SJSA1 (cell line): ENCODE measurements at places on chromosomes 2 and 18. TPM values are rescaled to one million over a fixed set of nuclear protein-coding genes. Genes with fewer than 3 reads are reported as not detected.
A peak's percentile ranks its signal among the peaks of the same experiment; 100 is the strongest.

The ABCG8 gene
- not detected in 2 replicates for total RNA-seq

The CFAP65 gene
- total RNA-seq = not detected in 2 replicates

The TUBA4B gene
- not detected in 2 replicates for total RNA-seq

DNA sequence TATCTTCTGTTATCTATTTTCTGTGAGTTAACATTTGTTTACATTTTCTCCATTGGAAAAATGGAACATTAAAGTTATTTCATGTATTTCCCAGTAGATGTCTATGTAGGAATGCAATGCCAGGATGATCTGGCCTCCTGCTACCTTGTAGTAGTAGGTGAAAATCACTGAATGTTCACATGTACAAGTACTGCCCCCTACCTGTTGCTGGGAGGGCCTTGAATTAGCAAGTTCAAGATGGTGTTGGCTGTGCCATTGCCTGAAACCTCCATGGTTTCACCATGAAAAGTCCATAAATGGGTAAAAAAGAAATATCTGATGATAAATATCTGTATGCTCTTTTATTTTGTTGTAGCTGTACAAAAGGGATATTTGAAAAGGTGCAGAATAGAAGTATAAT lies 30.7 kb downstream of the XRCC5 start:
- no peaks in the 10 kb centered on the region for H3K4me1 ChIP-seq
- H3K36me3 ChIP-seq = peaks cover 96% of the 10 kb centered on the region
- no peak for DNase-seq
- H3K4me3 ChIP-seq = no peak overlapping the region
- no peak overlapping the region for H3K27ac ChIP-seq

GRCh38 chr2:191436368-191437055 lies 191.3 kb downstream of the MYO1B start:
- H3K4me3 ChIP-seq = no peak overlapping the region
- no peak overlapping the region for H3K27ac ChIP-seq
- no peaks in the 10 kb centered on the region for H3K36me3 ChIP-seq
- no peak for DNase-seq

DNA sequence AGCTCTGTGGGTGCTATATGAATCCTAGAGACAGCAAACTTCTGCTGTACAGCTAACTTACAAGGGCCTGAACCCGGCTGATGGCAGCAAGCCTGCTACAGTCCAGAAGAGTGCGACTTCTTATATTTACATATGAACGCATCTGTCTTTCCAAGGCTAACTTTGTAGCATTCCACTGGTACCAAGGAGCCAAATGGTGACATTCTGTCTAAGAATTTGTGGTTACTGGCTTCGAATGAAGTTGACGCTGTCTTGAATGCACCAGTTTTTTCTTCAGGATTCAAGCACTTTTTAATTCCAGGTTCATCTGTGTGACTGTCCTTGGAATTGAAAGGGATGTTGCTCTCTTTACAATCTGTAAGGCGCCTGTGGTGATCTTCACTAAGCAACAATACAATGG lies 42.4 kb downstream of the THUMPD2 start:
- peak; percentile 84 for DNase-seq
- no peak overlapping the region for H3K4me3 ChIP-seq
- H3K27me3 ChIP-seq = no peaks in the 10 kb centered on the region
- peaks cover 39% of the 10 kb centered on the region for H3K4me1 ChIP-seq
- peaks cover 55% of the 10 kb centered on the region for H3K36me3 ChIP-seq

DNA sequence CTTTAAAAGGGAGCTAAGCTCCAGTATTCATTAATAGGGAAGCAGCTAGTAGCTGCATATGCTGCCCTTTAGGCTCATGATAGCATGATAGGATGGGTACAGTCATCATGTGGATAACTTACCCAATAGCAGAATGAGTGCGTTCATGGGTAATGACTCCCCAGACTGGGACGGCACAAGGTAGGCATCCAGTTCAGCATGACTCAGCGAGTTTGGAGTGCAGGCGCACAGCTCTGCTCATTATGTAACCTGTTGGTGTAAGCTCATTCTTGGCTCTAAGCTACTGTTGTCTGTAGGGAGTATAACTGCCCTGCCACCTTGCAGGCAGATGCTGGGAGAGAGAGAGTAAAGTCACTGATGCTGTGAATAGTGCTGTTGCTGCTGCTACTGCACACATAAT lies 209.2 kb upstream of the SYT4 start:
- no peak for DNase-seq
- H3K4me1 ChIP-seq = no peaks in the 10 kb centered on the region
- no peak overlapping the region for H3K27ac ChIP-seq

DNA sequence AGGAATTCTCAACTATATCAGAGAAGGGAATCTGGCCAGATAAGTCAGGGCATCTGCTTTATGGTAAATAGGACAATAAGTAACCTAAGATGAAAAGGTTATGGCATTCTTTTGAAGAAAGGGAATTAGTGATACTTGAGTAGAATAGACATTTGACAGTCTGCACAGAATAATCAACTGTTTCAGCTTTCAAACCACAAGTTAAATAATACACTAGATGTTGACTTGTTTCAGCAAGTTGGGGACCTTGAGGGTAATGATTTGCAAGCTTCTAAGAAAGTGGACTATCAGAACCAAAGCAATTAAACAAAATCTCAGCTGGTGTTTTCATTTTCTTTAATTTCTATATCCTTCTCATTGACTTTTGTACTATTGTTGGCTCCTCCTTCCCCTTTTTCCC lies 54.5 kb downstream of the SLC39A10 start:
- DNase-seq = no peak
- peaks cover 18% of the 10 kb centered on the region for H3K4me1 ChIP-seq
- no peaks in the 10 kb centered on the region for H3K27me3 ChIP-seq
- no peaks in the 10 kb centered on the region for H3K36me3 ChIP-seq
- H3K27ac ChIP-seq = no peak overlapping the region

GRCh38 chr2:236317938-236318396 lies 53.8 kb upstream of the ASB18 start:
- H3K27ac ChIP-seq = no peak overlapping the region
- H3K4me1 ChIP-seq = 0 out of 2 replicates have a peak, but pooled peaks cover 3% of the 10 kb centered on the region
- no peak overlapping the region for H3K4me3 ChIP-seq
- H3K36me3 ChIP-seq = no peaks in the 10 kb centered on the region

GRCh38 chr18:12819322-12819721 lies 64.7 kb downstream of the PTPN2 start:
- no peak for DNase-seq
- H3K4me1 ChIP-seq = no peaks in the 10 kb centered on the region
- no peak overlapping the region for H3K4me3 ChIP-seq
- no peak overlapping the region for H3K27ac ChIP-seq

- no peaks in the 10 kb centered on the region for H3K36me3 ChIP-seq
- no peaks in the 10 kb centered on the region for H3K27me3 ChIP-seq
- no peak for DNase-seq
- no peak overlapping the region for H3K4me3 ChIP-seq
- no peaks in the 10 kb centered on the region for H3K4me1 ChIP-seq
These were observed 136.5 kb upstream of the SP5 start for GRCh38 chr2:170578606-170579005.
